NCI-H2171 treated with DMSO at 0.1 percent for 48 hours (cell line): ENCODE measurements at places on chromosomes 3 and 15.
A peak's percentile ranks its signal among the peaks of the same experiment; 100 is the strongest.

- DNase-seq = no peak
Measured at GRCh38 chr3:122948408-122948807, 79.2 kb downstream of the SEMA5B start.

- no peak for DNase-seq
Measured at GRCh38 chr3:120324190-120324589, 25.0 kb downstream of the LRRC58 start.

DNA sequence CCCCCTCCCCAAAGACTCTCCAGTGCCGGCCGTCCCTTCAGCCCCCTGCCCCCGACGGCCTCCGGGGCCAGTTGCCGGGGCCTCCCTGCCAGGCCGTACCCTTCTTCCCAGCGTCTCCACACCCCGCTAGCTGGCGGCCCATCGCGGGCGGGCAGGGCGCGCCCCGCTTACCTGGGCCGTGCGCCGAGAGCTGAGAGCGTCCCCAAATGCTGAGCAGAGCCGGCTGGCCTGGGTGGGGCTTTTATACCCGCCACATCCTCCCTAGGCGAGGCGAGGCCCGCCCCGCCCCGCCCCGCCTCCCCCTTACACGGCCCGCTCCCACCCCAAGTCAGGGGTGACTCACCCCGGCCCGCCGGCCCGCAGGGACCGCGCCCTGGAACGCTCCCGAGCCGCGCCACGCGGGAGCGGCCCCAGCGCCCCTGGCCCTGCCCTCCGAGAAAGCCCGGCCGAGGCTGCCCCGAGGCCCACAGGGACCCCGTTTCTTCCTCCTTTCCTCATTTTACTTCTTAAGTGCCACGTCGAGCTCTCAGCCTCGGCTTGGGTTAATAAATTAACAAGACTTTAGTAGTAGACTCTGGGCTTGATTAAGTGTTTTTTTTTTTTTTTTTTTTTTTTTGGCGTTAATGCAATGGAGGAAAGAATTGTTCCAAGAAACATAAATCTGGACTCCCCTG, at the start of gene ANXA2:
Gene ANXA2 (minus strand): TSS at position 215 of the 674 bp plus-strand sequence. CDS start 11,911 bp downstream, outside the sequence.
- DNase-seq = peak; percentile 78

GRCh38 chr3:44280631-44281030, 38.9 kb downstream of the TOPAZ1 start:
- no peak for DNase-seq

- DNase-seq = no peak
Measured at GRCh38 chr15:63146684-63147083, 10.6 kb downstream of the RPS27L start.
